Left renal cortex interstitium (tissue), 4 donors: ENCODE measurements at places on chromosomes 11 and 22. TPM values are rescaled to one million over a fixed set of nuclear protein-coding genes. Genes with fewer than 3 reads are reported as not detected.
A peak's percentile ranks its signal among the peaks of the same experiment; 100 is the strongest.

DNA sequence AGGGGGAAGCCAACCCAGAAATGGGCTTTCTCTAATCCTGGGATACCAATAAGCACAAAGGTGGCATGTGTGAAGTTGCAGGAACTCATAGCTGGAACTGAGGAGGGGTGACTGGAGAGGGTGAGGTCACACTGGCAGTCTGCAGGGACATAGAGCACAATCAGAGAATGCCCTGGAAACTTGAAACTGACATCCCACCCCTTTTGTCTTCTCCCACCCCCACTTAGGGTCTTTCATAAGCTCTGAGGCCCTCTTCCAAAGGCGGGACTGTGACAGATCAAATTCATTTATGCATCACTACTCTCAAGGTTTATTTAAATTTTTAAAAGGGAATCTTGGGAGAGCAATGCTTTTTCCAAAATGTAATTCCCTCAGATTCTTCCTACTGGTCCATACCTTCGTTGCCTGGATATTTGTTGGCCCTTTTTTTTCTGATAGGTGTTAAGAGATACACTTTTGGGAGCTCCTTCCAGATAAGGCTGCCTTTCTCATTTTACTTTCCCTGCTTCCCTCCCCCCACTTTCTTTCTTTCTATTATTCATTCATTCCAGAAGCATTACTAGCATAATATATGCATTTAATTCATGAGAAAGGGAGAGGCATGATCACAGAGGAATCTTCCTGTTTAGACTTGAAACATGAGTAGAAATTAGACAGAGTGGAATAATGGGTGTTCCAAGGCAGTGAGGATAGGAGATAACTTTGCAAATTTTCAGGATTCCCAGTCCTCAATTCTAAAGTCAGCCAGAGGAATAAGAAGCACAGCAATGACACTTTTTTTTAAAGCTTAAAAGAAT, 14.8 kb downstream of the OR51E2 start:
- DNase-seq: no peak

GRCh38 chr11:35111161-35112055, 27.6 kb upstream of the CD44 start:
- DNase-seq: no peak

Gene ZNF280B
- 4.4 TPM for polyA plus RNA-seq

Gene VSIG2
- polyA plus RNA-seq: 5.3 TPM

DNA sequence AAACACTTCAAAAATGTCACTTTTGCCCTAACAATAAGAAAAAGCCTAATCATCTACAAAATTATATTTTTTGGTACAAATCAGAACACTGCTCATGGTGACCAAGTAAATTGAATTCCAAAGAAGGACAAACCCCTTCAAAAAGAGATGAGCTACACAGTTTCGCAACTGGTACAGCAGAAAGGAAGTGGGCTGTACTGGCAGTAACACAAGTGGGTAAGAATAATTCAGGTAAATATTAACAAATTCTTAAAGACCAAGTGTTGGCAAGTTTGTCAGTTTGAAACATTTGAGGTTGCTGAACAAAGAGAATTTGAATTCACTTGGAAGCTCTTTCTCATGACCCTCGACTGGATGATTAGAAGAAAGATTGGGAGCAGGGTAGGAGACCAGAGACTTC, 35.5 kb downstream of the MSANTD4 start:
- no peak for DNase-seq

GRCh38 chr22:36554098-36554497, 25.1 kb upstream of the EIF3D start:
- DNase-seq: no peak

Gene DRAP1
- polyA plus RNA-seq: 88.7 TPM

Gene TRIM66
- 2.9 TPM for polyA plus RNA-seq

Gene MS4A15
- polyA plus RNA-seq: not detected

Gene SIK2
- 19.8 TPM for polyA plus RNA-seq

Gene OR2AG1
- polyA plus RNA-seq: 0.16 TPM

DNA sequence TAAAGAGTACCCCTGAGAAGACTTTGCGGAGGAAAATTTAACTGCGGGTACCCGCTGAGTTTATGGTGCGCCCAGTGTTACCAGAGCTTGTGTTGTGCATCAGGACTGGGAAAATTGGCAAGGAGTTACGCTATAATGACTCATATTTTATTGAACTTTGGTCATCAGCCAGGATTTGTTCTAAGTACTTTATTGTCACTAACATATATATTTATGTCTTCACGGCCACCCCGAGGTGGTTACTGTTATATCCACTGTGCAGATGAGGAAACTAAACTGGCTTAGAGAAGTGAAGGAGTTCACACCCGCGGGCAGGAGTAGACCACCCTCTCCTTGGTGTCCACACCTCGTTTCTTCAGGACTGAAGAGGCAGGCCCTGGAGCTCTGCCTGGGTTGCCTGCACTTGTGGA, 667 bp downstream of the ACCS start:
- DNase-seq: peak; percentile 10

DNA sequence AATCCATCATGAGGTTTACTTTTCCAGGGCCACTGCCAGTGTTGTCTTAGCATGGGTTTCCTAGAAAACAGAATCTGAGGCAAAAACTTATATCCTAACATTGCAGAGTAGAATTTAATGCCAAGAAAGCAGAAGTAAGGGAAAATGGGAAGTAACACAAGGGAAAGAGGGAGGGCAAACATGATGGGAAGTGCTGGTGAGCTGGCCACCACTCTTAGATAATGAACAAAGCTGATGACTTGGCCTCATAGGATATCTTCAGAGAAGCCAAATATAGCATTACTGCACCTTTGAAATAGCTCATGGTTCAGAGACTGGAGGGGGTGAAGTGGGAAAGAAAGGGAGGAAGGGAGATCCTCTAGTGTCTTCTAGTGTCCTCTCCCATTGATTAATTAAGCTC, 24.8 kb upstream of the CALCB start:
- no peak for DNase-seq

- no peak for DNase-seq
Observed at GRCh38 chr11:105492010-105492409, 117.9 kb upstream of the GRIA4 start.

- DNase-seq: no peak
Observed at GRCh38 chr11:64090806-64091516, 55.2 kb downstream of the FLRT1 start.

GRCh38 chr22:37805810-37806277, 1.9 kb upstream of the GCAT start:
- no peak for DNase-seq

GRCh38 chr11:26719998-26720397, 1.9 kb downstream of the SLC5A12 start:
- DNase-seq: no peak

DNA sequence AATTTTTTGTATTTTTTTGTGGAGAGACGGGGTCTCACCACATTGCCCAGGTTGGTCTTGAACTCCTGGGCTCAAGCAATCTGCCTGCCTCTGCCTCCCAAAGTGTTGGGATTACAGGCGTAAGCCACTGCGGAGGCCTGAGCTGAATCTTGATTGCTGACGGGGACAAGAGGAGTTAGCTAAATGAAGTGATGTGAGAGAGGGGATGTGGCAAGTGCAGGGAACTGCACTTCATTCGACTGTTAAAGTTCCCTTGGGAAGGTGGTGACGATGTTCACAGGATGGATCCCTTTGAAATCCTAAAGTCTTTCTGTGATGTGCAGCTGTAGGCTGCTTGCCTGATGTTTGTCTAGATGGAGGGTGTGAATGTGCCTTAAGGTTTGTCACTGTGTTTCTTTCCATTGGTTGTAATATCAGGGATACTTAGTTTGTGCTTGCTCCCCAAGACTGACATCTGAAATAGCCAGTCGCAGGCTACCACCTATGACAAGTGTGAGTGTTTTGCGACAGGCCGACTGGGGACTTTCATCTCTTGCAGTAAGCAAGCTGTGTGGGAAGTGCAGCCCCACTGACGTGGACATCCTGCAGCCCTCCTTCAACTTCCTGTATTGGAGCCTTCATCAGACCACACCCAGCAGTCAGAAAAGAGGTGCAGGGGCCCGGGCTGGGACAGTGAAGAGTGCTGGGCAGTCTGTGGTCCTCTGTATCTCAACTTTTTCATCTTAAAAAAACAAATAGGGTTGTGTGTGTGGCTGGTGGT, 19.6 kb upstream of the CCDC134 start:
- no peak for DNase-seq

- no peak for DNase-seq
Observed at GRCh38 chr11:78995171-78995570, 420.5 kb upstream of the NARS2 start.

GRCh38 chr11:115284773-115285172, 219.4 kb downstream of the CADM1 start:
- no peak for DNase-seq

DNA sequence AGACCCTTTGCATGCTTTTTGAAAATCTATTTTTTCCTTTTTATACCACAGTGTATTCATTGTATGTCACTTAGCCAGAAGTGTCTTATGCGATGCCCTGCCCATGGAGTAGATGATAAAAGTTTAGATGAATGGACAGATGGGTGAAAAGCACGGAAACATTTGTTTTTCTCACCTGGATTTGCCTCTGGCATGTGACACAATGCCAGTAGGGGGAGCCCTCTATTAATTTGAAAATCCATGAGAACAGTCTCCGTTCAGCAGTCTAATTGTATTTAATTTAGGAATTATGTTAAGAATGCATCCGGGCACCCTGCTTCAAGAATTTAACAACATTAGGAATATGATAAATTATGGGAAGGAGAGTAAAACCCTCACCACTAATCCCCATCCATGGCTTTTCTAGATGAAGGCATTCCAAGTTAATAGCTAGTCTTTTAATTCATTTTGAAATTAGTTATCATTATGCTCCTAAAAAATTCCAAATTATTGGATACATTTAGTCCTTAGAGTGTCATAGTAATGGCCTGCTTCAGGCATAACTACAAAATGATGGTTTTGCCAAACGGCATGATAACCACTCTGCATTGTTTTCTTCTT, 55.3 kb upstream of the ALKBH3 start:
- DNase-seq: no peak

Gene OMP
- 1.2 TPM for polyA plus RNA-seq

GRCh38 chr22:36816636-36817524, at the start of gene PVALB:
Gene PVALB, minus strand, starts transcription at chr22:36817035. Its CDS starts 30 bp downstream, at chr22:36817005.
- DNase-seq: peak; percentile 58

Gene POTEH
- 0.05 TPM for polyA plus RNA-seq

Gene WBP2NL
- polyA plus RNA-seq: 3.2 TPM

DNA sequence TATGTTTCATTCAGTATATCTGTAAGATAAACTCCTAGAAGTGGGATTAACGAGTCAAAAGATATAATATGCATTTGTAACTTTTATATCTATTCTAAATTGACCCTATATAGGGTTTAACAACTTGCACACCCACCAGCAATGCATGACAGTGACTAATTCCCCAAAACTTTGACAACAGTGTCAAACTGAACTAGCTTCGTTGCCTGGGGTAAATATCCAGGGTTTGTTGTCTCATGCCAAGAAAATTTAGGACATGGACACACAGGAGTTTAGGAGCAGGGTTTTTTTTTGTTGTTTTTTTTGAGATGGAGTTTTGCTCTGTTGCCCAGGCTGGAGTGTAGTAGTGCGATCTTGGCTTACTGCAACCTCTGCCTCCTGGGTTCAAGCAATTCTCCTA, 5.1 kb downstream of the SNU13 start:
- DNase-seq: no peak

DNA sequence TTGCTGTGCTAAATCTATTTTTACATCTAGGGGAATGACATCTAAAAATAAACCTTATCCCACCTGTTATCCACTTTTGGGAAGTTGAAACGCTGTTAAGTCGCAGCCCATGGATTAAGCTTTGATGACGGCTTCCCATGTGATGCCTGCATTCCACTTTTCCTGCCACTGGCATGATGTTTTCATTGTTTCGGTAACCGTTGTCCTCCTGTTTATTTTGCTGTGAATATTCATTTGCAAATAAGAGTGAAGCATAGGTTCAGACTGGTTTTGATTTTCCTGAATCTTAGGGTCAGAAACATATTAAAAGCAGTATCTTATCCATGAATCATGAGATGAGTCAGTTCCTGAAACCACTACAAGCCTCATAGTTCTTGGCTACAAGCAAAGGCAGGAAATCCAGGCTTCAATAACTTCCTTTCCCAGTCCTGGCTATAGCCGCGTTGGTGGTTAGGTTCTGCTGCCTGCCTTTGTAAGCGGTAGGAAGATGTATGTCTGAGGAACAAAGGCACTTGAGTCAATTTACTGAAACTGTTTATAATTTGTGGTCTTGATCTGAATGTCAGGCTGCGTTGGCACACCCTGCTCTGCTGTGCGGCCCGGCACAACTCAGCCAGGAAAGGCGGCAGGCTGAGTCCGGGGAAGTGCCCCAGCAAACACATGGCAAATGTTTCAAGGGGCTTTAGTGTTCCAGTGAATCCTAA, 19.4 kb downstream of the TEAD1 start:
- no peak for DNase-seq

Gene C22orf23
- polyA plus RNA-seq: 4.3 TPM

GRCh38 chr11:107590460-107591377, at the start of gene ELMOD1:
Gene ELMOD1, plus strand, starts transcription at chr11:107591147. Its CDS starts 27,043 bp downstream, at chr11:107618190.
- no peak for DNase-seq

GRCh38 chr22:37128555-37129281, 19.2 kb upstream of the TMPRSS6 start:
- DNase-seq: no peak
